ENCODE measurements at places on chromosomes 3 and 15.
A peak's percentile ranks its signal among the peaks of the same experiment; 100 is the strongest.

DNA sequence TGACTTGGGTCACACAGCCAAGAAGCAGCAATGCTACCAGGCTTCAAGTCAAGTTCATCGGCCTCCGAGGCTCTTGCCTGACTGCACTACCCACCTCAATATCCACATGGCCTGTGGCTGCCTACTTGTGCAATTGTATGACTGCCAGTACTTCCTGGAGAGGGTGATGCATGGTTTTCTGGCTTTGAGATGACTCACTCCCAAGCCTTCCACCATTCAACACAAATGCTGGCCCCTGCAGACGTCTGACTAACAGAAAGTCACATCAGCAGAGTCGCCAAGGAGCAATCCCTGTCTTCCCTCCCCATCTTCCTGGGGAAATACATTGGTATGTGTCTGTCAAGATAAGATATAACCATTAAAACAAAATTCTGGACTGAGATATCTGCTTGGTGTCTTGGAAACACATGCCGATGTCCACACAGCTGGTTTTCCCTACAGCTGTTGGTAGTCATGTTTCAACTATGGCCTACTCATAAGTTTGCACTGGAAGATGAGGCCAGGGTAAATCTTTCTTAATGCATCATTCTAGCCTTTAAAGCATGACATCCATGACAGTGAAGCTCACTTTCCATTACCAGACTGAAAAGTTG lies 79.6 kb upstream of the SPATA12 start:
- peak; percentile 76 for DNase-seq

DNA sequence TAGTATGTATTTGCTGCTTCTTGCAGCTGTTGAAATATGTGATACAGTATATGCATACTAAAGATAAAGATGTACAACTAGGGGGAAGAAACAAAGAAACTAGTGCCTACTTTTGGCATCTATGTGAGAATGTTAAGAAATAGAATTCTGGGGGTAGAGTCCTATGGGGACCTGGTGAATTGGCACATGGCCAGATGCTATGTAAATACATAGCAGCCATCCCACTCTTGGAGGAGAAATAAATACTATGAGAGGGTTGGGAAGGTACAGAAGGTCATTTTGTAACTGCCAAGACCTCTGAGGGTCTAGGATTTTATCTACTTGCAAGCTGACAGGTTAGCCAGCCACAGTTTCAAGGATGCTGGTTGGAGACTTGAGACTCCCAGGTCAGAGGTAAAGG lies 298.3 kb upstream of the TBL1XR1 start:
- DNase-seq: no peak

DNA sequence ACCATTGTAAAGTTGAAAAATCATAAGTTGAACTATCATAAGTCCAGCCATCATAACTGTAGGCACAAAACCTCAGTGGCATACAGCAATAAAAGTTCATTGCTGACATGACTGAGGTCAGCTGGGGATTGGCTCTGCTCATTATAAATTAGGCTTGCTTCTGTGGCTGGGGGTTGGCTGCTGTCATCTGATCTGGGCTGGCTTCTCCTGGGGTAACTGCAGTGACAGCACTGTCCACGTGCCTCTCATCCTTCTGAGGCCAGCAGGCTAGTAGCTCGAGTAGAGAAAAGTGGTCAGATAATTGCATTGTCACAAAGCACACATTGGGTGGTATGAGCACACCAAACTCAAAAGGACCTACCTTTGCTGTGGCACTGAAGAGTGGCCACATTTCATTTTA lies 31.3 kb downstream of the CMTM7 start:
- no peak for DNase-seq

GRCh38 chr3:187186375-187186774 lies 10.9 kb upstream of the RTP1 start:
- no peak for DNase-seq
